ENCODE measurements at places on chromosomes 4 and X.
A peak's percentile ranks its signal among the peaks of the same experiment; 100 is the strongest.

GRCh38 chrX:107567370-107567769 is 60.9 kb upstream of the PRPS1 start:
- DNase-seq, result no peak

- no peak for DNase-seq
These were observed 7.5 kb downstream of the NUDT6 start for GRCh38 chr4:122914938-122915337.

GRCh38 chr4:104272966-104273365 is 221.7 kb downstream of the CXXC4 start:
- DNase-seq, result no peak

DNA sequence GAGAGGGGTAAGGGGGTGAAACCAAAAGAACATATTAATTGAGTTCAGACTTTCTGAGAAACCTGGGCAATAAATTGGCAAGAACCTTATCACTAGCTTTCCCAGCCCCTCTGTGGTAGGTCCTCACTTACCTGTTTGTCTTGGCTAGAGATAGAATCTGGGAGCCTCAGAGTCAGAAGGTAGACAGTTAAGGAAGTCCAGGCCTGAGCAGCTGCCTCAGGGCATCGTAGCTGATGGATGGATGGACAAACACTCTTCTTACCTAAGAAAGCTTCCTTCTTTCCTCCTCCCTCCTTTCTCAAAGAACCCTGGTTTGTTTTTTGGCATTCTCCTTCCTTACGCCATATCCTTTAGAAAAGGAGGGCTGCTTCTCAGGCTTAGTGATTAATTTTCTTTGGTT is 24.4 kb downstream of the FRAS1 start:
- DNase-seq, result no peak

- no peak for DNase-seq
These were observed 17.6 kb upstream of the GABRA4 start for GRCh38 chr4:47010912-47011446.

GRCh38 chr4:63155561-63155960 is 1253.7 kb downstream of the TECRL start:
- no peak for DNase-seq

DNA sequence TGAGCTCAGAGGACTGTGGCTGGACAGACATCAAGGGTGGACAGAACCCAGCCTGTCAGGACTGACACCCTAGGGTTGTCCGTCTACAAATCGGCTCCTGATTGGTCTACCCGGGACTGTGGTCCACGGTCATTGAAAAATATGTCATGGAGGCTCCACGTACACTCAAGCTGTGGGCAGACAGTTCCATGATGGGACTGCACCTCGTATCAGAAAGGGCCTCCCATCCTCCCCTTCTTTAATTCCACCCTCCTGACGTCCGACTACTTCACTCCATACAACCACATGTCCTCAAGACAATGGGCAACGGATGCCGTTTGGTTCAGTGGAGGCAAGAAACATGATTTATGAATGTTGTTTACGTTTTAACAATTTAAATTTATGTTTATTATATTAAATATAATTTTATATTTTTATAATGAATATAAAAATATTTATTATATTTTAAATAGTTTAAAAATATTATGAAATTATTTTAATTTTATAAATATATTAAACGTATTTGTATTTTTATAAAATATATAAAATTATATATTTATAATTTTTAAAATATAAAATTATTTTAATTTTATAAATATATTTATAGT is 58.0 kb upstream of the SHOX start:
- DNase-seq, result no peak

- no peak for DNase-seq
These were observed 124.0 kb downstream of the PTPN13 start for GRCh38 chr4:86718152-86718551.

DNA sequence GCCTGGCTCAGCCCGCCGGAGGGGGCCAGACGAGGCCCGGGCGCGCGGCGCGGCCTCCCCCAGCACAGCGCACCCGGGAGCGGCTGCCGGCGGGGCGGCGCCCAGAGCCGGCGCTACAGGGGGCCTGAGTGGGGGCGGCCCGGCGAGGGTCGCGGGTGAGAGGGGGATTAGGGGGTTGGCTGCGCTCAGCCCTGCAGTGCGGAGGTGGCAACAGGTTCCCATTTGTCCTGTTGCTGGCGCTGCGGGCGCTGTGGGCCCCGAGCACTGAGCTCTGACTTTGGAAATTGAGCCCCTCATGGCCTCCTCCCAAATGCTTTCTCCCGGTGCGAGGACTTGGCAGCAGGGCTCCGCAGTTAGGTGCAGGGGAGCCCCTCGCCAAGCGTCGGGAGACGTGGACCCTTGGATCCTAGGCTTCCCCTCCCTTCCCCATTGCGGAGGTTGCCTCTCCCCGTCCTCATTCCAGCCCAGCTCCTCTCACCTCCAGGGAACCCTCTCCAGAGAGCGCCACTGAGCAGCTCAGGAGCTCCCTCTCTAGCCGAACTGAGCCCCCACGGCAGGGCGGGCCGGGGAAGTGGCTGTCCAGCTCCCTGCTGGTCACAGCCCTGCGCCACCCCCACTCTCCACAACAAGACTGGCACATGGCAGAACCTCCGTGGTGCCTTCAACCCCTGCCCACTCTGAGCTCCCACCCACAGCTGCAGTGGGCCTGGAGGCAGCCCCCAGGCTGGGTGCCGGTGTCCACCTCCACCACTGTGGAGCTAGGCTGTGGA is 2.5 kb upstream of the DUSP9 start:
- DNase-seq, result peak; percentile 39

DNA sequence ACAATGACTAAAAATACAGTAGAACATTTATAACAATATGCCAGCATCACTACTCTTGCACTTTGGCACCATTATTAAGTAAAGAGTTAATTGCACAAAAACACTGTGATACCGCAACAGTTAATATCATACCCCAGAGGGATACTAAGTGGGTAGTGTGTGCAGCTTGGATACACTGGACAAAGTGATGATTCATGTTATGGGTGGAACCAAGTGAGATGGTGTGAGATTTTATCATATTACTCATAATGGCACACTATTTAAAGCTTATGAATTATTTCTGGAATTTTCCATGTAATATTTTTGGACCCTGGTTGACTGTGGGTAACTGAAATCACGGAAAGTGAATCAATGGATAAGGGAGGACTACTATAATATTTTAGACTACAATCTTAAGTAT is 265.3 kb downstream of the PCDH18 start:
- no peak for DNase-seq

DNA sequence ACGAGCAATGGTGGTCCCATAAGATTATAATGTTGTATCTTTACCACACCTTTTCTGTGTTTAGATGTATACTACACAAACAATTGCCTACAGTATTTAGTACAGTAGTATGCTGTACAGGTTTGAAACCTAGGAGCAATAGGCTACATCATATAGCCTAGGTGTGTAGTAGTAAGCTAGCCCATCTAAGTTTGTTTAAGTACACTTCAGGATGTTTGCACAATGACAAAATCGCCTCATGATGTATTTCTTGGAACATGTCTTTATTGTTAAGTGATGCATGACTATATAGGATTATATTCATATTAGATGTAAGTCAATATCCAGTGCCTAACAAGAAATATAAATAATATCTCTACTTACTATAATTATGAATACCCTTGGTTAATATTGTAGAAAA is 104.6 kb downstream of the SLC10A6 start:
- DNase-seq, result no peak

DNA sequence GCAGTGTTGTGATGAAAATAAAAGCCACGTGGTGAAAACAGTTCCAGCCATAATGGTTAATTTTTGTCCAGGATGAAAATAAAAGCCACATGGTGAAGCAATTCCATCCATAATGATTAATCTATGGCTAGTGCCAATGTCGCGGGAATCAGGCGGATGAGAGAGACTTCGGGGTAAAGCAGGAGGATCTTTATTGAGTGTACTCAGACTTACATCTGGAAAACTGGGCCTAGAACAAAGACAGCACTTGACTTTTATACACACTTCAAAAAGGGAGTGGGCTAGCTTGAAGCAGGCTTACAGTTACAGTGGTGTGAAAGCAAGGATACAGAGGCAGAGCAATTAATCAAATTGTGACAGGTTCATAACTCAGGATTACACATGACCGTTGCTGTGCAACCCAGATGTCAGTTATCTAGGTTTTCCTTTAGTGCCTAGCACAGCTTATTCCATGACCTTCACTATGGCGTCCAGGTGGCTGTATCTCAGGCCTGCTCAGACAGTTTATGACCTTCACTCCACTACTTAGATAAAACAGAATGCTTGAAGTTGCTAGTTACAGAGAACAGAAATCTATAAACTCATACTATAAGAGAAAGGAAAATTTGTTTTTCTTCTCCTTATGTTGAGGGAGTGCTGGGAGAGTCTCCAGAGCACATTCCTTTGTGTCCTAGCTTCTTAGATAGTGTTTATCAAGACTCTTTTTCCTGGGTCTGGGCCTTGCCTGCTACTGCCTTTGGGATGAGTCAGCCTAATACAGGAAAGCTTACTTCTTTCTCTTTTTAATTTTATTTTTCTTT is 5.9 kb upstream of the PLA2G12A start:
- DNase-seq, result no peak

DNA sequence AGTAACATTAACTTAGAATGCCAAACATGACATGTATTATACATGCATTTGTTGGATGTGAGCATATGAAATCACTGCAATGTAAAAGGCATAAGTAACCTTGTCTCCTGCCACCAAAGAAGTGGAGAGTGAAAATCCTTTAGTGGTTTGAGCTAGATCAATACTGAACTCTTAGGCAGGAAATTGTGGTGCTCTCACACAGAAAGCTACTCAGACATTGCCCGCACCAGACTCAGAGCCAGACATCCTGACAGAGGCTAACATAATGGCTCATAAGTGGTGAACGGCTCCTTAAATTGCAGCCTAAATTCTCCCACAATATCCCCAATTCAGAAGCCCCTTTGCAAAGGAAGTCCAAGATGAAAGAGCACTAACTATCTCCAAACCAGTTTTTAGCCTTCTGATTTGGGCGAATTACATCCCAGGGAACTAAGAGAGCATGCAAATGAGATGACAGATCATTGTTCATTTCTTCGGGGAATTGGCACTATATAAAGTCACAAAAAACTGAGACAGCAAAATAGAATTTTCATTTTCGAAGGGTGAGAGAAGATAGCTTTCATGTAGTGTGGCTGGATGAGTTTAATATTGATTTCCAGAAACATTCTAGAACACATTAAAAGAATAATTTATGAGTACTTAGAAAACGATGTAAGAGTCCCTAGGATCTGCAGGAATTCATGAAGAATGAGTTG is 233.6 kb upstream of the RPS6KA3 start:
- DNase-seq, result no peak
